SW 1271 (cell line): ENCODE measurements at places on chromosomes 16 and 17.

- DNase-seq: no peak
Observed at GRCh38 chr17:79844869-79845600, 5.8 kb upstream of the CBX4 start.

GRCh38 chr16:30179931-30180330 is 3.5 kb upstream of the CORO1A start:
- no peak for DNase-seq

- DNase-seq: no peak
Observed at GRCh38 chr16:3646348-3646920, 8.1 kb upstream of the DNASE1 start.

- DNase-seq: no peak
Observed at GRCh38 chr17:75694536-75694935, 26.7 kb upstream of the ITGB4 start.

GRCh38 chr17:64635647-64636305 is 26.3 kb downstream of the SMURF2 start:
- DNase-seq: no peak

GRCh38 chr16:88901718-88902337 is 35.4 kb upstream of the PABPN1L start:
- no peak for DNase-seq

DNA sequence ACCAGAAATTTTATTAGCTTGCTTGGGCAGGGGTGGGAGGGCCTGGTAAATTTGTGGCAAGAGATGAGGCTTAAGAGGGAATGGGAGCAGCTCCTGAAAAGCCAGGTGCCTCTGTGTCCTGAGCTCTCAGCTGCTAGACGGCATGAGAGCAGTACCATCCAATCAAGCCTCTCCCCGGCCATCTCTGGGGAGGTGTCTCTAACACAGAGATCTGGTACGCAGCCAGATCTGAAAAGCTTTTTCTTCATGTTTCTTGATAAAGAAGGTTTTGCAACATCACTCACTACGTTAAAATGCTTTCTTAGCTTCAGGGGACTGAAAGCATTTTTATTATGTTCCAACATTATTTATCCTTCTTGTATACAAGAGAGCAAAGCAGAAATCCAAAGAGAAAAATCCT is 488.2 kb downstream of the RBFOX1 start:
- DNase-seq: no peak

DNA sequence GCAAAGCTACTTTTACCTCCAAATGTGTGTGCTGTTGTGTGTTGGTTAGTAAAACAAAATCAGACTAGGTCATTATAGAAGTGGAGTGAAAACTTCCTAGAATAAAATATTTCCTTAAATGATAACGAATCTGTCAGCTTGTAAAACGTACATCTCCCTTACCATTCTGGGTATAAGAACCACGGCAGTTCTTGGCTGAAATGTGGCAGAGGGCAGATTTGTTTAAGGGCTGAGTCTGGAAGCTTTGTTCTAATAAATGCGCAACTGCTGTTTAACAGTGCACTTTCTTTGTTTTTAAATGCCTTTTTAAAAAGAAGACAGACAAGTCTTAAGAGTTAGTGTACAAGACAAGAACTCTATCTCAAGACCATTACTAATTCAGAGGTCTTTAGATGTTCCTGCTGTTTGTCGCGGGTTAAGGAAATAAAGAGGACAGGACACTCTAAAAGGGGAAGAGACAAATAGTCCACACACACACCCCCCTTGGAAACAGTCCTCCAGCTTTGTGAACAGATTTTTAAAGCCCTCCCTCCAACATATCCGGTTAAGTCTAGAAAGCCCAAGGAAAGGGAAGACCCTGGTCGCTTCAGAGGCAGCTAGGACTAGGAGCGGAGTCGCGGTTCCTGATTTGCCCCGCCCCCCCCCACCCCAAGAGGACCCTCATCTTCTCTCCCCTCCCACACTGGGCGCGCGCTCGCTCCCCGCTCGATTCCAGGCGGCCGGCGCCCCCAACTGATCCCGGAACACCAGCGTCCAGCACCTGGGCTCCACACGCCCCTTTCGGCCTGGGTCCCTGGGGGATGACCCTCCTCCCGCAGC is 658 bp downstream of the SYNRG start:
- peak; percentile 25 for DNase-seq

GRCh38 chr16:28823291-28823872 is 583 bp downstream of the ATXN2L start:
- no peak for DNase-seq

DNA sequence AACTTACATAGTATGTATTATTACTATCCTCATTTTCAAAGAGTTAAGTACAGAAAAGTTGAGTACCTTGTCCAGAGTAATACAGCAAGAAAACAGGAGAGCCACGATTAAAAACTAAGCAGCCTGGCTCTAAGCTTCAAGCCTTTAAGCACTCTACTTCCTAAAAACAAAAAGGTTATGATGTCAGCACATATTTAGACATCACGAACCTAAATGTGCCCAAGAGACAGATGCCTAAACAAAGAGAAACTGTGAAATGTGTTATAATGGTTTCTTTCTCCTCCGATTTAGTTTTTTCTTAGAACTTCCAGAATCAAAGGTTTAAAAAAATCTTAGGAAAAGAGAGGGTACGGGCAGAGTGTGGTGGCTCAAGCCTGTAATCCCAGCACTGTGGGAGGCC is 151.0 kb downstream of the VPS53 start:
- no peak for DNase-seq

- no peak for DNase-seq
Observed at GRCh38 chr16:53087101-53087500, 32.3 kb downstream of the CHD9 start.

GRCh38 chr16:28974007-28974436 is 556 bp upstream of the SPNS1 start:
- DNase-seq: peak; percentile 81

- peak; percentile 40 for DNase-seq
Observed at GRCh38 chr17:78185981-78186691, 716 bp downstream of the TK1 start.

DNA sequence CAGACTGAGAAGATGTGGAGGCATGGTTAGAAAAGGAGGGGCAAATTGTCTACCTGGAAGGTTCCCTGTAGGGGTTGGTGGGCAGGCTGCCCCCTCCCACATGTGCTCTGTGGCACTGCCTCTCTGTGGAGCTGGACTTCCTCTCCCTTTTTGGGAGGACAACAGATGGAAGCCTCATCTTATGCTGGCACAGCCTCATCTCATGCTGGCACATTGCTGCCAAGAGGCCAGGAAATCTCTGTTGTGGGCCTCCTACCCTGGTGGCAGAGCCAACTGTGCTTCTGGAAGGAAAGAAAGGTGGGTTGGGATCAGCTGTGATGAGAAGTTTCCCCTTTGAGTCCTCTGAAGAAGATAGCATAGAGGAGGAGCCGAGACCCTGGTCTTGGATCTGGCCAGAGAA is 19.7 kb upstream of the BRD7 start:
- no peak for DNase-seq

DNA sequence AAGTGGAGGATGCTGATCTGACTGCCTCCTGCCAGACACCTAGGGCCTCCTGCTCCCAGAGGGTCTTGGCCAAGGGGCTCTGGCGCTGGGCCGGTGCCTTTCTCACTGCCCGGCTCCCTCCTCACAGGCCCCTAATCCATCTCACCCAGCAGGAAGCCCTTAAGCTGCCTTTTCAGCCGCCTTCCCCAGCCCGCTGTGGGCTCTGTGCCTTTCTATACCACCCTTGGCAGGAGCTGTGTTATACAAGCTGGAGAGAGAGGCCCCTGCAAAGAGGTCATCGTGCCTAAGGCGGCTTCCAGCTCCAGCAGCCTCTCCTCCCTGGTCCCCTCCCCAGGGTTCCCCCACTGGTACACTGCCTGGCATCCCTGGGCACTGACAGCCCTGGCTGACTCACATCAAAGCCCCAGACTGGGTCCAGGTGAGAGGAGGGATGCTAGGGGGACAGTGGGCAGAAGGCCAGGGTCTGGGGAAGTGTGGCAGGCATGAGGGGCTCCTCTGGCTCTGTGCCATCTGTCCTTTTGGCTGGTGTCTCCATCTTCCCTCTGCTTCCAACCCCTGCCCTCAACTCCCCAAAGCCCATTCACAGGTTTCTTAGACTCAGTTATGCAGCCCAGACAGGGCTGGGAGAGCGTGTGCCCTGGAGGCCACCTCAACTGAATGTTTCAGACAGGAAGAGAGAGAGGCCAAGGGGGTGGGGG is 15.3 kb upstream of the FZD2 start:
- DNase-seq: no peak

- no peak for DNase-seq
Observed at GRCh38 chr17:6233856-6234255, 163.7 kb downstream of the WSCD1 start.

- no peak for DNase-seq
Observed at GRCh38 chr17:43848601-43849000, 1.6 kb downstream of the CD300LG start.

GRCh38 chr16:11328172-11329070 is 16.8 kb upstream of the RMI2 start:
- DNase-seq: peak; percentile 76

DNA sequence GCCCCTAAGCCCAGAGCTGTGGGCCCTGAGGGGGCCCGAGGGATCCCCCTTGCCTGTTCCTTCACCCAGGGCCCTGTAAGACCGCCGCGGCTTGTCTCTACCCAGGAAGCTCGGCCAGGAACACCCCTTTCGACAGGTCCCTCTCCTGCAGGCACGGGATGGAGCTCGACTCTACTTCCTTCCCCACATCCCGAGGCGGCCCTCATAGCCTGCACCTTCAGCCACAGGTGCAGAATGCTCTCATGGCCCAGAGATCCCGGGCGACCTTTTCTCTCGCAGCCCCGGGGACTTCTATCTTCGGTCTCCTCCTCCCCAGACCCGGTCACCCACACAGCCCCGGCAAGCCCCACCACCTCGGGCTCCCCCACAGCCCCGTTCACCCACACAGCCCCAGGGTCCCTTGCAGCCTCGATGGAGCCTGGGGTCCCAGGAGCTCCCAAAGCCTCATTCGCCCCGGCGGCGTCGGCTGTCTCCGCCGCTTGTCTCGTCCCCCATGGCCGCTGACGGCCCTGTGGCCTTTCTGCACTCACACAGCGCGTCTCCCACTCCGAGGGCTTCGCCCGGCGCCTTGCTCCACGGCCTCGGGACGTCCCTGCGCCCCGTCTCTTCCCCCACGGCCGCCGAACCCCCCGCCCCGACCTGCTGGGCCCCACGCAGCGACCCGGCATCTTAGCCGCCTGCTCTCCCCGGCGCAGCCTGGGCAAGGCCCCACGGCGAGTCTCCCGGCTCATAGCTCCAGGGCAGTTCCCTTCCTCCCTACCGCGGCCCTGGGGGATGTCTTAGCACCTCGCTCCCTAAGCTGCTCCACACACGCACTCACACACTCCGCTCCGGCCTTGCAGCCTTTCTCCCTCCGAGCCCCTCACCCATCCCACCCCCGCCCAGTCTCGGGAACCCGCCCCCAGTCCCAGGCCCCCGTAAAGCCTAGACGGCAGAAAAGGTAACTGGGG is 650 bp downstream of the KIAA0753 start:
- no peak for DNase-seq

DNA sequence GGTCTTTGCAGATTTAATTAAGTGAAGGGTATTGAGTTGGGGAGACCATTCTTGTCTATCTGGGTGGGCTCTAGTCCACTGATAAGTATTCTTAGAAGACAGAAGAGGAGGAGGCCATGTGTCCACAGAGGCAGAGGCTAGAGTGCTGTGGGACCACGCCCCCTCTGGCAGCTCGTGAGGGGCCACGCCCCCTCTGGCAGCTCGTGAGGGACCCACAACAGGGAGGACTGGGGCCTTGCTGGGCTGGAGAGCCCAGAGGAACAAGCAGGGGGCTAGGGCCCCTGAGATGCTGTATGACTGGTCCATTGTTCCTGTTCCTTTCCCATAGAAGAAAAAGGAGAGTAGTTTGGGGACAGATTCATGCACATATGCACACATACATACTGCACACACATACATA is 106.8 kb downstream of the METRNL start:
- no peak for DNase-seq

DNA sequence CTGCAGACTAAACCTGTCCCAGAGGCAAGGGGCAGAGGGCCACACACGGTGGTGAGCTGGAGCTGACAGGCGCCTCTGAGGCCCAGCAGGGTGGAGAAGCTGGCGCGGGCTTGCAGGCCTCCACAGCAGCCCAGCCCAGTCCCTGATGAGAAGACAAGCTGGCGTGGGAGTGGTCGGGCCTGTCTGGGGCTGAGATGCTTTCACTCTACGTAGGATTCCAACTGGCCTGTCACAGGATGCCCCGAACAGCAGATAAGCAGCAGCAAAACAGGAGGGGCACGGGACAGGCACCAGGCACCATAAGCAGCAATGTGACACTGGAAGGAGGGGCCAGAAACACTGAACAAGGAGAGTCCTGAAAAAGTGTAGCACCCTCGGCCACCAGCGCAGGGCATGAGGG is 40.1 kb downstream of the PEMT start:
- no peak for DNase-seq

DNA sequence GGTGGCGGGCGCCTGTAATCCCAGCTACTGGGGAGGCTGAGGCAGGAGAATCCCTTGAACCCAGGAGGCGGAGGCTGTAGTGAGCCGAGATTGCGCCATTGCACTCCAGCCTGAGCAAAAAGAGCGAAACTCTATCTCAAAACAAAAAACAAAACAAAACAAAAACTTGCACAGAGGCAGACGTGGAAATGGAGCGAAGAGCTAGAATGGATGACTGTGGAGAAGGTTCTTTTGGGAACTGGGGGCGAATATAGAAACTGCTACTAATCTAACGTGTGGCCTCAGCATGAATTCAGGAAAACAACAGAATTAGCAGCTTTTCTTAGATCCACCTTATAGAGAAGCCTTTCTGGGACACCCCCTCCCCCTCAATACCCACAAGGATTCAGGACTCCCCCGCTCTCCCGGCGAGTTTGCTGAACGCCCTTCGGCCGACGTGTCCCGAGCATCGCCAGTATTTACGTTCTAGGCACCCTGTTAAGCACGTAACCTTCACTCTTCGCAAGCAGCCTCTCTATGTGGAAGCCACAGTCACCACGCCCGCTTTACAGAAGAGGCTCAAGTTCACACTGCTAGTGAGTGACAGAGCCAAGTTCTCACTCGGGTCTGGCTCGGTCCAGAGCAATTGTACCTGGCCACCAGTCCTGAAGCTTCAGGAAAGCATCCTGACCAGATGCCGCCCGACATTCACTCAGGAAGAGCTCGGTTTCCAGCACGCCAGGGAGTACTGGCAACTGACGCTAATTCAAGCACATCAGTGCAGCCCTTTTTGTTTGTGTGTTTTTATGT is 13.3 kb upstream of the ABR start:
- DNase-seq: no peak

DNA sequence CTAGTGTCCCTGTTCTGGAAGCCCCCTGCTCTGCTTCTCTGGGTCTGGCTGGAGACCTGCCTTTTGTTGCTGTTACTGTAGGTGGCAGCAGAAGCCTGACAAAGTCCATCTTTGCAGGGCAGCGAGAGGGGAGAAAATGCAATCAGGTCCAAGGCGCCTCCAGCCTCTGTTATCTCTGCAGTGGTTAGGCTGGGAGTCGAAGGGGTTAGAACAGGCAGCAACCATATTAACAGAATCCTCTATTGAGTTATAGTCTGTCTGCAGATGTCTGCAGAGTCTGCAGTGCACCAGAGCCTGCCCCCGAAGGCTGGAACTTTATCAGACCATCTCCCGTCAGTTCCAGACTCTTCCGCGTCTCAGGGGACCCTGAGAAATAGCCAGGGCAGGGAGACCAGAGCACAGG is 404.9 kb upstream of the EEF2KMT start:
- DNase-seq: peak; percentile 20
